Stimulated activated naive CD8-positive, alpha-beta T cell treated with anti-CD3 and anti-CD28 coated beads, Interleukin-15, amount 100 ng/mL, for 72 hours (primary cell): ENCODE measurements at places on chromosomes 7 and 10.

DNA sequence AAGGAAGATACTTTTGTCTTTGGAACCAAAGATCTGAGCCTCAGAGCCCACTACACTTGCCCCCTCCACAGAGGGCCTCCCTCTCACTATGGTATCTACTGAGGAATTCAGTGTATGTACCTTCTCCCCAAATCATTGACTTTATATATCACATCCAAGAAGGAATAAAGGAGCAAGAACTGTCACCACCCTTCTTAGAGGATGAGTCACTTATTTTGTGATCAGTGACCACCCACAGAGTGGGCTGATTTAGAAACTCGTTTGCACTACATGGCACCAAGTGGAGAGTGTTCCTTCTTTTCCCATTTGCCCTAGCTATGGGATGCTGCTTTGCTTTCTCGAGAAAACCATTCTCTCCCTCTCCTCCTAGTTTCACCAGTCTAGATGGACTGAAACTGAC lies 5.7 kb downstream of the TMEM243 start:
- DNase-seq: no peak

DNA sequence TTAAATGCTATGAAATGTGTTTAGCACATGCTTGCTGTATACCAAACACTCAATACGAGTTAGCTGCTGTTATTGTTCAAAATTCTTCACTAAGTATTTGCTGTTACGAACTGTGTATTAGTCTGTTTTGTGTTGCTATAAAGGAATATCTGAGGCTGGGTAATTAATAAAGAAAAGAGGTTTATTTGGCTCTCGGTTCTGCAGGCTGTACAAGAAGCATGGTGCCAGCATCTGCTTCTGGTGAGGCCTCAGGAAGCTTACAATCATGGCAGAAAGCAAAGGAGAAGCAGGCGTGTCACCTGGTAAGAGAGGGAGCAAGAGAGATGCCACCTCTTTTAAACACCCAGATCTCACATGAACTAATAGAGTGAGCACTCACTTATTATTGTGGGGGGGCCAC lies 1.6 kb downstream of the UBE2D4 start:
- no peak for DNase-seq

- no peak for DNase-seq
Observed at GRCh38 chr7:86908948-86909347, 150.5 kb downstream of the ELAPOR2 start.

DNA sequence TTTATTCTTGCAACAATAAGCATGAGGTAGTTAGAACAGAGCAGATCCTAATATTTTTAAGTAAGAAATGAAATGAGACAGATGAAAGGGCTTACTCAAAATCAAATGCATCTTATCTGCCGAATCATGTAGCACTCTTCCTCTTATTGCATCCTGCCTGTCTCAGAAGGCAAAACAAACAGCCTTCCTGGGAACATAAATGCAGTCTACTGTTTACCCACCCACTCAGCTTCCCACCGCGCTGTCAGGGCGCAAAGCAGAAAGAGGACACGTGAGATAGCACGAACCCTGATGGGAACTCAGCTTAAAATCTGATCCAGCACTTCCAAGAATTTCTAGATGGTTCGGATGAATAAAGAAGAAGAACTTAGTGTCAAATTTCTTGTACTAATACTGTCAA lies 114.4 kb upstream of the CDK1 start:
- no peak for DNase-seq

- DNase-seq: no peak
Observed at GRCh38 chr10:60358282-60358681, 31.4 kb downstream of the ANK3 start.

- DNase-seq: no peak
Observed at GRCh38 chr10:71864911-71865361, 13.9 kb upstream of the PSAP start.

- no peak for DNase-seq
Observed at GRCh38 chr7:117564080-117564479, 84.3 kb downstream of the CFTR start.

GRCh38 chr7:37425498-37425897 lies 23.2 kb downstream of the ELMO1 start:
- DNase-seq: no peak

- DNase-seq: no peak
Observed at GRCh38 chr7:23098460-23098859, 7.1 kb upstream of the KLHL7 start.

DNA sequence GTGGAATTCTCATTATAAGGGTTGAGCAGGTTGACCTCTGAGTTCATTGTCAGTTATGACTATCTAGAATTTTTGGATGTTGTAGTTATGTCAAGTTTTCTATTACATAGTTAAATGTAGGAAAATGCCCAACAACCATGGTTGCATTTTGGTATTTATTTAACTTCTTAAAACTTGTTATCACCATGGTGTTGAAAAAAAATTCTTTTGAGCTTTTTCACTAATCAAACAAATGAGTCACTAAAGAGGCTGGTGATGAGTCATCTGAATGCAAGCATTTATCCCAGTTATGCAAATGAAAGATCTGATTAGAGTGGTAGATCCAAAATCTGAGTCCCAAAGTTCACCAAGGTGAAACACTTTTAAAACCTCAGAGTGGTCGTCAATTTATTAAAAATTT lies 624.7 kb upstream of the IGFBP3 start:
- DNase-seq: no peak

DNA sequence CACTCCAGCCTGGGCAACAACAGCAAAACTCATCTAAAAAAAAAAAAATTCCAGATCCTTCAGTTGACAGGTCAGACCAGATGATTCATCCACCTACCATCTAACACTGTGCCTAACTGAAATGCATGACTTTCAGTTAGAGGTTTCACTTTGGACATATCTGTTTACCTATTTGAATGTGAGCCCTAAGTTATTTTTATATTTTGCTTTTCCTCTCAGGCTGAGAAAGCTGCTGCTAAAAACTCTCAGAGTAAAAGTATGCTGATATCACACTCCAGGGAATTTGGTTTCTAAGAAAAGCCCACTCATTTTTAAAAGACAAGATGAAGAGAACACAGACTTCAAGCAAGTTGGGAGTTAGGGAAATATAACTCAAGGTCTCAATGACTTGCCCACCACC lies 126.0 kb downstream of the SGMS1 start:
- no peak for DNase-seq

DNA sequence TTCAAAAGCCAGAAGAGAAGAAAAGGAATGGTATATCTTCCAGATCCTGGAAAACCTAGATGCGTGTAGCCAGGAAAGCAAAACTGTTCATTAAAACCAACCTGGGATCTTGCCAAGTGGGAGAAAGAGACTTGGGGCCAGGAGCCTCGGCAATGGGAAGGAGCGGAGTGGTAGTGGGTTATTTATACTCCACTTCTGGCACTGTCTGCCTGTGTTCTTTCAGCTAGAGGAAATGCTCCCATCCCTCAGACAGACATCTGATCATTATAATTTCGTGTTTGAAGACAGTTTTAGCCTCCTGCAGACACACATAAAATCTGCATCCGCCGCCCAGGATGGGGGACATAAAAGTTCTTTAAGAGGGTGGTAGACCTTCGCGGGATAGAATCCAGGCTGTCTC lies 421.6 kb downstream of the RPS24 start:
- DNase-seq: no peak

DNA sequence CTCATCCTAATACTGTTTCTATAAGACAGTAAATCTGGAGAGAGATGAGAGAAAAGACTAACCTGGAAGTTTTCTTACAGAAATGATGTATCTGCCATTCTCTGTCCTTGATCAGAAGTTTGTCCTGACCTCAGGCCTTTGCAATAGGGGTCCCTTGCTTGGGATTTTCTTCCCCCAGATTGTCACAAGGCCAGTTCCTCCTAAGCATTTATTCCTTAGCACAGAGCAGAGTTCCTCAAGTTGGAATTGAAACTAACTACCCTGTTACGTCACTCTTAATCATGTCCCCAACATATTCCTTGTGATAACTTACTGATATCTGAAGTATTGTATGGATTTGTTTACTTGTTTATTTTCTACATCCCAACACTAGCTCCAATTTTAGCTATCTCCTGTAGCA lies 202.1 kb downstream of the COBL start:
- no peak for DNase-seq

GRCh38 chr10:119700321-119700954 lies 25.4 kb upstream of the INPP5F start:
- no peak for DNase-seq

DNA sequence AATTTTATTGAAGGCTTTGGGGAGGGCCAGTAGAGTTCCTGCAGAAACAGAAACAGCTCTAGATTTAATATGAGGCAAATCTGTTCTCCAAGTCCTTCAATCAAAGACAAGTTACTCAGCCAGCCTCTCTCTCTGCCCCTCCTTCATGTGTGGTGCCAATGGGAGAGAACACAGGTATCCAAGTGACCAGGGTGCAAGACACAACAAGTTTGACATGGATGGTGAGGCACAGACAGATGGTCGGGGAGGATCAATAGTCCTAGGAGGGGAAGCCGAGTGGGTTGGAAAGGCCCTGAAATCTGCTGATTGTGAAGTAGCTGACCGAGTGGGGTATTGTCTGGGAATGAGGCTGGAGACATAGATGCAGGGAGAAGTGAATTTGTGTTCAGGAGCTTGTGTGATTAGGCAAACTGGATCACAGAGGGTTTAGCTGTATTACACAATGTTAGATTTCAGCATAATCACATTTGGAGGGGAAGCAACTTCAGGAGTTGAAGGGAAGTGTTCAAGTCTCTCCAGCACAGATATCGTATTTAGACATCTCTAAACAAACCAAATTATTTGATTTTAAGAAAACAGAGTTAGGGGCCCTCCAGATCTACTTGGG lies 1.5 kb downstream of the GIMAP1 start:
- DNase-seq: no peak

DNA sequence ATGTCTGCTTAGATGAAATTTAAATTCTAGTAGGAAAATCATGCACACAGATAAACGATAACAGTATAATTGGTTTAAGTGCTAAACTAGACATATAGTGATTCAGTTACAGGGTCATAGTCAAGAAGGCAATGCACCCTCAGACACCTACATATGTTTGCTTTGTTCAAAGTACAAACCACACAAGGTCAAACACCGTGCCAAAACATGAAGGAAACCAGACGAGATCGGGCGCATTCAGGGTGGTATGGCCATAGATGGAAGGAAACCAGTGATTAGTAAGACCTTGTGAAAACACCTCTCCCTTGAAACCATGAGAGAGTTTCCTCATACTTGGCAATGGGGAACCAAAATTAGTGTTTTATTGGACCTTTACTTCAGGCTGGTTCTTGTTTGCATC lies 906.9 kb downstream of the PCDH15 start:
- no peak for DNase-seq

DNA sequence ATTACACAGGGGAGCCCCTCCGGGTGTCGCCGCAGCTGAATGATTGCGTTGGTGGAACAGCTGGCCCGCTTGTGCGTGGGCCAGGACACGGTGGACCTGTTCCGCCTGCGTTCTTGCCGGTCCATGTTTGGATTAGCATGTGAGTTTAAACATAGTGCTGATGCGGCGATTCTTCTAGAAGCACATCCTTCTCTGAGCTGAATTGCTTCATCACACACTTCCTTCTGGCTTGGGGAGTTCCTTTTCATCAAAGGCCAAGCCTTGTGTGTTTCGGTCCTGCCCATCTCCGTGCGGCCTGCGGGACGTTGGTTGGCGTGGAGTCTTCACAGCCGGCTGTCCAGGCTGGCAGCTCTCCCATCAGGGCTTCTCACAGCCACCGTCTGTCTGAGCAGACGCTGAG lies 45.5 kb upstream of the SLC29A4 start:
- DNase-seq: no peak

DNA sequence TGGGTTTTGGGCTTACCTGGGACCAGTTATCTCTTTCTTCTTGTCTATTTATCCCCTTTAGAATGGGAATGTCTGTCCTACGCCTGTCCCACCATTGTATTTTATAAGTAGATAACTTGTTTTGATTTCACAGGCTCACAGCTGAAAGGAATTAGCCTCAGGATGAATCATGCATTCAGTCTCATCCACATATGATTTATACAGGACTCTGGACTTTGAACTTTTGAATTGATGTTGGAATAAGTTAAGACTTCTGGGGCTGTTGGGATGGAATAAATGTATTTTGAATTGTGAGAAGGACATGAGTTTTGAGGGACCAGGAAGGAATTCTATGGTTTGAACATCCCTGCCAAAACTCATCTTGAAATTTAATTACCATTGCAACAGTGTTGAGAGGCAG lies 112.6 kb downstream of the AMPH start:
- DNase-seq: no peak

DNA sequence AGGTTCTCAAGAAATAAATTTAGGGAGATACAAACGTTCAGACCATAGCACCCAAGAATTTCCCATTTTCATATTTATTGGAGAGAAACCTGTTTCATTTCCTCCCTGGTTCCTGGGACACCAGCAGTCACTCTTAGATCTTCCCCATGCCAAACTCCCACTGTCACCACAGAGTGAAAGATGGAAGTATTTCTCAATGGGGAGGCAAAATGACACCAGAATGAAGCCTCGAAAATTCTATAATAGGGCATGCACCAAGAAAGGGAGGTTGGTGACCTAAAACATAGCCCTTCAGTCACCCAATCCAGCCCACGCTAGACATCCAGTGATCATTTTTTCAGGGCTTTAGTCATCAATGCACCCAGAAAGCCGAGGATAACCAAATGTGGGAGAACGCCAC lies 148.1 kb upstream of the PLXDC2 start:
- DNase-seq: no peak

GRCh38 chr7:20738518-20739481 lies 47.9 kb downstream of the SP8 start:
- DNase-seq: no peak

GRCh38 chr7:110962374-110962773 lies 128.6 kb upstream of the LRRN3 start:
- DNase-seq: no peak

- no peak for DNase-seq
Observed at GRCh38 chr7:157658851-157659412, 322.1 kb downstream of the DNAJB6 start.

GRCh38 chr10:102604439-102604841 lies 39.8 kb upstream of the TRIM8 start:
- no peak for DNase-seq

DNA sequence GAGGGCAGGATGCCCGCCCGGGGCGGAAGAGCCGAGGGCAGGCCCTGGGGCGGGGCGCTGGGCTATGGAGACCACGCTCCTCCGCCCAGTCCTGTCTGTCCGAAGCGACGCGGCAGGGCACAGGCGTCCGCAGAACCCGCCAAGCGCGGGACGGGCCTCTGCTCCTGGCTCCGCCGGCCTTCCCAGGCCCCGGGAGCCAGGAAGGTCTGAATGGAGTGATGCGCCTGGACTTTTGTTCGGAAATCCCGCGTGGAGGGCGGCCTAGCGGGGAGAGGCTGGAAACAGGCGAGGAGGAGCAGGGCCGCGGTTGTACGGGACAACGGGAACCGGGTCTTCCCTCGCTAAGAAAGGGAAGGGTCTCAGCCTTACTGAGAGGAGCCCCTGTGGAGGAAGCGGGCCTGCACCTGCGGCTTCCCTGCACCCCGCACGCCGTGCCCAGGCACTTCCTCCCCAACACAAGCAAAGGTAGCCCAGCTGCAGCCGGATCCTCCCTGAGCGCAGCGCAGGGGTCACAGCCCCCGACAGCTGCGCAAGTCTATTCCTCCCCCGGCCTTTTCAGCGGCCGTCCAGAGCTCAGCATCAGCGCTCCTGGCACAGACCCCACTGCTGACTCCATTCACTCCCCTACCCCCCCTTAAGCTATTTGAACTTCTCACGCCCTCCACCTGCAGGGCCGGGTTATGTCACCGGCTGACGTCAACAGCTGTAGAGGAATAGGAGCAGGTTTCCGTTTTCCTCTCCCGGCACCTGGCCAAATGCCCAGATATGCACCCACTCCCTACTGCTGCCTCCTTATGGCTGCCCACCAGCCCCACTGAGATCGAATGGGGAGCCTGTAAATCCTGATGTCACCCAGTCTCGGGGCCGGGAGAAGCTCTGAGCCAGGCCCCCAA lies 143.2 kb upstream of the RET start:
- peak; percentile 30 for DNase-seq

GRCh38 chr7:86833360-86833759 lies 189.7 kb downstream of the GRM3 start:
- DNase-seq: no peak
